Pancreas (tissue), 10 donors: ENCODE measurements at places on chromosomes 6 and 20. TPM values are rescaled to one million over a fixed set of nuclear protein-coding genes. Genes with fewer than 3 reads are reported as not detected.

Gene ACTR5
- 2.8 TPM for total RNA-seq

- DNase-seq = no peak
Measured at GRCh38 chr6:110398778-110399177, 16.6 kb downstream of the DDO start.

- DNase-seq = peak; percentile 13
Measured at GRCh38 chr6:52598123-52598823, 21.4 kb upstream of the TRAM2 start.

DNA sequence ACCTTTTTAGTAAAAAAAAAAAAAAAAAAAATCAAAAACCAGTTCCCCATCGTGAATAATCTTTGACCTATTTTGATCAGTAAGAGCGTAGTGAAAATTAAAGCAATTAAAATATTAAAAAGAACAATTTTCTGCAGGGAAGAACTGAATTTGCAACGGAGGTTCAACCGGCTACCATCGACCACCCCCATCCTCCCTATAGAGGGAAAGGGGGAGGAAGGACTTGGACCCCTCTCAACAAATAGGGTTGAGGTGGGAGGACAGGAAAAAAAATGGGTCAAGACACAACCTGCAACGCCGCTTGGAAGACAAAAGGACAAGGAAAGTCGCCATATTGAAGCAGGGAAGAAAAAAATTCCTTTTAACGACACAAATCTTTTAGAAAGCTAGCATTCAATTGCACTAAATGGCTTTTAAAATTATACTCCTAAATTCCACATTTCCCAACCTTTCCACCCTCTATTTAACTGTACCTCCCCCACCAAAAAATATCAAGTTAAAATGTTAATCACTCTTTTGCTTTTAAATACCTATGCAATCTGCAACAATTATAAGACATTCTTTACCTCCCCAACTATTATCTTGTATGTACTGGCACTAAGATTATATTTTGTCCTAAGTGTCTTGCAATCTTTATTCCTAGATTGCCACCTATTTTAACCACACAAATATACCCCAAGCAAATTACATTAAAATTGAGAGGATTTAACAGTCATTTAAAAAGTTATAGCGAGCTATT is 1.7 kb downstream of the PPP1R10 start:
- no peak for DNase-seq

DNA sequence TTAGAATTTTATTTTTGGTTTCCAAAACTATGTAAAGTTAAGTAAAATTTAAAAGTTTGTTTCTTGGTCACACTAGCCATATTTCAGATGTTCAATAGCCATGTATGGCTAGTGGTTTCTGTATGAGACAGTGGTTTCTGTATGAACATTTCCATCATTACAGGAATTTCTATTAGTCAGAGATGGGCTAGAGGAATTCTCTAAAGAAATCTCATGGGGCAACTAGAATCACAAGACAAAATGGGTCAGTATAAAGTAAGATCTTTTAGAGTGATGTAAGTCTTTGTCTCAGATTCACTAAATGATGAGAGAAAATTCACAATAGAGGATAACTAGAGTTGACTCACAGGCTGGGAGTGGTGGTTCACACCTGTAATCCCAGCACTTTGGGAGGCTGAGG is 149.0 kb downstream of the FUT9 start:
- no peak for DNase-seq

DNA sequence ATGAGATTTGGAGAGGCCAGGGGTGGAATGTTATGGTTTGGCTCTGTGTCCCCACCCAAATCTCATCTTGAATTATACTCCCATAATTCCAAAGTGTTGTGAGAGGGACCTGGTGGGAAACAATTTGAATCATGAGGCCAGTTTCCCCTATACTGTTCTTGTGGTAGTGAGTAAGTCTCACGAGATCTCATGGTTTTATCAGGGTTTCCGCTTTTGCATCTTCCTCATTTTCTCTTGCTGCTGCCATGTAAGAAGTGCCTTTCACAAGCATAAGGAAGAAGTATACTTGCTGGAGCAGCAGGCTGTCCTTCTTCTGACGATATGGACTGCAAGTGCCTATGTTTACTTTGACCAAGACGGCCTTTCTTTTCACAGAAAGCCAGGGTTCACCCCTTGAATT is 270.5 kb downstream of the ESR1 start:
- DNase-seq = no peak

- DNase-seq = no peak
Measured at GRCh38 chr20:23652371-23652770, 14.6 kb upstream of the CST3 start.

Gene SEMG1
- not detected for total RNA-seq

Gene RIMS1
- total RNA-seq = 4.2 TPM

Gene GSTA3
- total RNA-seq = not detected

GRCh38 chr6:139882977-139883728 is 508.7 kb upstream of the CITED2 start:
- DNase-seq = no peak

DNA sequence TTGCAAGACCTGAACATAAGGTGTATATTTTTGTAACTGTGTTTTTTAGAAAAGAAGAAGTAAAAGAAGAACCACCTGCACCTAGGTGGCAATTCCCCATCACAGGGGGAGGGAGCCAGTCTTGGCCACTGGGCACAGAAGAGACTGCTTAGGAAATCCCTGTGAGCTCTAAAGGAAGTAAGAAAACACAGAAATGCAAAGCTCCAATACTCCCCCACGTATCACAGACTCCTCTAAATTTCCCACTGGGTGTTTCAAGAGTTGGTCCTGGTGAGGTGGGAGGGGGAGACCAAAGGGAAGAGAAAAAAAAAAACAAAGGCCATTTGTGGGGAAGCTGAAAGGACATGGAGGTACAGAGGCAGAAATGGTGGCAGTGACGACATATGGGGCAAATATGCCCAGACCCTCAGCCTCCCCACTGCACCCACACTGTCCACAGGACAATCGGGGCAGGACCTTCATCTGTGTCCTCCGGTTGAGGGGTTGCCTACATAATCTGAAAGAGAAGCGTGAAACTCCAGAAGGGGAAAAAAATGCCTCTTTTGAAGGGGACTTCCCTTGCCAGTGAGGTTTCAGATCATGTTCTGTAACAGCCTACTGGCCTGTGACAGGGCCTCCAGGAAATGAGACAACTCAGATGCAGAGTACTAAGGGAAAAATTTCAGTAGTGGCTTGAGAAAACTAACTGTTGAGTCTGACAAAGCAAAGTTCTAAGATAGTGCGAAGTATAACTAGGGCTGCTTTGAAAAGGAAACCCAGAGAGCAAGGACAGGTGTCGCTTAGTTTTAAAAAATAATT is 226.2 kb upstream of the MARCKS start:
- no peak for DNase-seq

Gene MATN4
- 3.5 TPM for total RNA-seq

Gene MKKS
- 7.4 TPM for total RNA-seq

- DNase-seq = no peak
Measured at GRCh38 chr6:24453921-24454320, 35.5 kb downstream of the GPLD1 start.

Gene RSPH4A
- total RNA-seq = 0.41 TPM

GRCh38 chr6:145544041-145544440 is 191.3 kb downstream of the EPM2A start:
- no peak for DNase-seq

Gene CGA
- 0.16 TPM for total RNA-seq

Gene OR2H1
- total RNA-seq = not detected

DNA sequence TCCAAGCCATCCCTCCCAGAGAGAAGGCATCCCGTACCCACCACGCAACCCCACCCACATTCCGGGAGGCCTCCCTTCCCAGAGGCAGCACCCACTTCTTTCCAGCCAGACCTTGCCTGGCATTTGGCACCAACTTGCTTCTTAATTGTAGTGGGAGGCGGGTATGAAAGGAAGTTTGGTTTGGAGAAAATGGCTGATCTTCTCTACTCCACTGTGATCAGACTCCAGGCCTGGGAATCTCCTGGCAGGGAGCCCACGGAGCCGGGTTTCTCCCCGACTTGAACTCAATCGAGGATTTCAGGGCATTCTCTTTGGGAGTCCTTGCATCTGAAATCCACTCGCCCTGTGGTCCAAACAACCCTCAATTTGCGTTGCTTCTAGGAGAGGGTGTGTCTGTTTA is 107.1 kb downstream of the ZDHHC14 start:
- no peak for DNase-seq

- DNase-seq = no peak
Measured at GRCh38 chr6:151440498-151440897, 11.4 kb downstream of the RMND1 start.

DNA sequence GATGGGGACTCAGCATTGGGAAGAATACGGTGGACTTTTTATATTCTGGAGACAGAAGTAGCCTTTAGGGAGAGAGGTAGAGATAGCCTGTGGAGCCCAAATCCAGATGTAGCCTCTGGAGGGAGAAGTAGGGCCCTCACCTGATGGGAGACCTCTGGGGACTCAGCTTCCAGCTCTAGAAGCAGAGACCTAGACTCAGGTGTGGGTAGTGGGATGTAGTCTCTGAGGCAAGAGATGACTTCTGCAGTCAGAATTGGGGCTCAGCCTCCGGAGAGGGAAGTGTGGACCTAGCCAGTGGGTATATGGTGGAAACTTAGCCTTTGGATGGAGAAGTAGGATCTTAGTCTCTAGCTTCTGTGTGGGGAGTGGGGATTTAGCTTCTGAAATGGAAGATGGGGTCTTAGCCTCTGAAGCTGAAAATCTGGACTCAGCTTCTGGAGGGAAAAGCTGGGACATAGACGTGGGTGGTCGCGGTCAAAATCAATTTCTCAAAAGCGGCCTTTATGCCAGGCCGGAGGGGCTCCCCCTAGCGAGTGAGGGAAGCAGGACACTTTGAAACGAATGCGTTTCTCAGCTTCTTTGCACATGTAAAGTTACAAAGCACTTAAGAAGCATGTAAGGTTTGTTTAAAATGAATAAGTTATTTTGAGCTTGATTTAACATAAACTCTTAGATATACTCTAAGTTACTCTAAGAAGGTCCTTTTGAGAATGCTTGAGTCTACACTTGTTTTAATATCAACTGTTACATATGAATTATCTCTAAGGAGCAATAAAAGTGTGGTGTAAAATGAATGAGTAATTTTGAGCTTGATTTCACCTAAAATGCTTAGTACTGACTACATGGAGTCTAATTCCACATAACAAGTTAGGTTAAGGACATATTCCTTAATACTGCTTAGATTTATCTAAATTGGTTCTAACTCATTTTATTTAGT is 12.9 kb upstream of the ZNF343 start:
- DNase-seq = no peak

GRCh38 chr20:50267041-50267865 is 76.6 kb downstream of the CEBPB start:
- peak; percentile 77 for DNase-seq

DNA sequence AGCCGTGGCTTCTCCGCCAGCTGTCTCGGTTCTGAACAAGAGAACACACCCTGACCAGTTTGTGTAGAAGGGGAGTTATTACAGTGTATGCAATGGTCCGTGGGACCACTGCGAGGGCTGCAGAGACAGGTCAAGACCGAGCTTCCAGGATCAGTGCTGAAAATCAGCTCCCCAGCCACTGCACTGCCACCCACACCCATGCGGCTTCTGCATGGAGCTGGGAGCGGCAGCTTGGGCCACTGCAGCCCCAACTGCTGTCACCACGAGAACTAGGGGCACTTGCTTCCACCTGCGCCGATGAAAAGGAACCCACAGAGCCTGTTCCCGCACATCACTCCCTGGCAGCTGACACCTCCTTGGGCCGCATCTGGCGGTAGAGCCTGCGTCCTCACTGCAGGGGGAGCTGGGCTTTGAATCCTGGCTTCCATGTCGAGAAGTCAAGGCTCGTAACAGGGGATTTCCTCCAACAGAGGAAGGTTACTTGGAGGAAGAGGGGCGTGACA is 56.2 kb downstream of the TMEM242 start:
- no peak for DNase-seq
